GM23338 (cell line): ENCODE measurements at places on chromosomes 1 and 21. TPM values are rescaled to one million over a fixed set of nuclear protein-coding genes. Genes with fewer than 3 reads are reported as not detected.

DNA sequence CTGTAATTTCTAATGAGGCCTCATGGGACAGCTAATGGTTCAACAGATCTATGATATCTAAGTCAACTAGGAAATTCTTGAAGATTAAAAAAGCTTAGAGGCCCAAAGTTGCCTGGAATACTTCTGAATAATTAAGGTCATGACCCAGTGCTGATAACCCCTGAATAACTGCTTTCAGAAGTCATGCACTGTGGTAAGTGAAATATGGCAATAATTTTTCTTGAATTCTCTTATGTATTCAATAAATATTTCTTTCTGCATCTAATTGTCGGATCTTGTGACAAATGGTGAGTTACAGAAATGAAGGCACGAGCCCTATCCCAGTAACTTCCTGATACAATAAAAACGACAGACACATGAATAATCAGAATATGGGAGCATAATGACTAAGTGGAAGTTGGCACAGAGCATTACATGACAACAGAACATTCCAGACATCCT is 219.3 kb upstream of the GREM2 start:
- H3K36me3 ChIP-seq, result no peaks in the 10 kb centered on the region
- H3K27ac ChIP-seq, result no peak overlapping the region
- H3K27me3 ChIP-seq, result no peaks in the 10 kb centered on the region
- no peak overlapping the region for H3K4me3 ChIP-seq
- no peaks in the 10 kb centered on the region for H3K4me1 ChIP-seq
- no peak for DNase-seq

PTPN22 gene
- not detected in 2 replicates for total RNA-seq

GRCh38 chr1:245197911-245198379 is 43.2 kb downstream of the KIF26B start:
- no peak overlapping the region for H3K27ac ChIP-seq
- no peak overlapping the region for H3K4me3 ChIP-seq
- H3K36me3 ChIP-seq, result no peaks in the 10 kb centered on the region
- DNase-seq, result no peak
- peaks cover 20% of the 10 kb centered on the region for H3K4me1 ChIP-seq

- H3K4me3 ChIP-seq, result no peak overlapping the region
- peaks cover 34% of the 10 kb centered on the region for H3K4me1 ChIP-seq
- no peak for DNase-seq
- peaks cover 94% of the 10 kb centered on the region for H3K27me3 ChIP-seq
These were observed 4.8 kb upstream of the FAM110D start for GRCh38 chr1:26153966-26154532.

DNA sequence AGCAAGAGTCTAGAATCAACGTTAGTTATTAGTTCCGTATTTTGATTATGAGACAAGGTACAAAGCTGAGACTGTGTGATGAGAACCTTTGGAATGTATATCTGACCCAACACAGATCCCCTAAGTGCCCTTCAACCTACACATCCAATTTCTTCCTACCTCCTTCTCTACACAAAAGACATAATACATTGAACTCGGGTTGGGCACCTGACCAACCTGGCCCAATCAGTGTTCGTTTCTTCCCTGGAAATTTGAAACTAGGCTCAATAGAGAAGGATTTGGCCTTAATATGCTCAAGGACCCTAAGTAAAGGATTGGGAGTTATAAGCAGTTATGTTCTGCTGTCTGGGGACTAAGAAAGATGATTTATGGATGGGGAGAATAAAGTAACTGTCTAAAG is 12.1 kb downstream of the ITSN1 start:
- no peaks in the 10 kb centered on the region for H3K27me3 ChIP-seq
- peak overlapping the region; percentile 85; the same call in 1 of the 2 replicates for H3K27ac ChIP-seq
- no peak for DNase-seq

GRCh38 chr1:231211005-231211857 is 29.8 kb upstream of the GNPAT start:
- H3K36me3 ChIP-seq, result no peaks in the 10 kb centered on the region
- H3K27ac ChIP-seq, result no peak overlapping the region
- H3K4me3 ChIP-seq, result peak overlapping the region; percentile 38
- H3K4me1 ChIP-seq, result peaks cover 4% of the 10 kb centered on the region; the same call in 1 of the 2 replicates

CKS1B gene
- 296 and 392 TPM in 2 replicates for total RNA-seq

USF1 gene
- total RNA-seq, result 71.7 and 74.8 TPM in 2 replicates

GRCh38 chr1:216173376-216173995 is 249.8 kb downstream of the USH2A start:
- no peaks in the 10 kb centered on the region for H3K36me3 ChIP-seq
- no peak for DNase-seq
- H3K27me3 ChIP-seq, result no peaks in the 10 kb centered on the region

PRELP gene
- 0.03 and 0.08 TPM in 2 replicates for total RNA-seq

FAM72D gene
- total RNA-seq, result 8.2 and 12.5 TPM in 2 replicates

DNA sequence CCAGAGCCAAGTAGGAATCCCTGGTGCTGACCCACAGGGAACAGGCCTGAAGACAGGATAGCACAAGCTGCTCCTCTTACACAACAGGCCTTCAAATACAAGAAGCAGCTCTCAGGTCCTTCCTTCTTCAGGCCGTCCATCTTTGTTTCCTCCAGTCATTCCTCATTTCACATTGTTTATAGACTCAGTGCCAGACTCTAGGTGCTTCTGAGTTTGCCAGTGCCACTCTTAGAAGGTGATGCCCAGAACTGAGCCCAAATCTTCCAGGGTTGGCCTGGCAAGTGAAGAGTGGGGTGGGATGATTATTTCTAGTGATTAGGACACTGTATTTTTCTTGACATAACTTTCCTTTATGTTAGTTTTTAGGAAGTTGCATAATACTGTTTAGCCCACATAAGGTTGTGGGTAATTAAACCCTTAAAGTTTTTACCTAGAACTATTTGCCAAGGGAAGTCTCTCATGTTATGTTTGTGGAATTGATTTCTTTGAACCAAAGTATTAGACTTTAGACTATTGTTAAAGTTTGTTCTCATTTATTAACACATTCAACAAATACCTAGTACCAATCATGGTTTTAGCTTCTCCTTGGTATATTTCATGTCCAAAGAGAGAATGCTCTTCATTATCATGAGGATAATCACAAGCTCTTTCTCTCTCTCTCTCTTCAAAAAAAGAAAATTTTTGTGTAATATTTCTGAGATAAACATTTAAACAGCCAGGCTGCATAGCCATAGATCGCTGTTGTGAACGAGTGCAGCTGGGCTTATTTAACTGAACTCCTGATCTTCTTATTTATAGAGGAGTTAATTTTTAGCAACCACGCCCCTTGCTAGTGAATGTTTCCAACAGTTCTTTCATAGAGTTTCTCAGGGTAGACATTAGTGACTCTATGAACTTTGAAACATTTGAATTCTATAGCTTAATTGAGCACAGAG is 47.7 kb downstream of the PGM1 start:
- no peaks in the 10 kb centered on the region for H3K4me1 ChIP-seq
- H3K4me3 ChIP-seq, result no peak overlapping the region
- no peaks in the 10 kb centered on the region; the same call in 1 of the 2 replicates for H3K36me3 ChIP-seq
- no peak for DNase-seq
- H3K27ac ChIP-seq, result no peak overlapping the region

GRCh38 chr21:27519361-27519760 is 552.5 kb upstream of the ADAMTS5 start:
- no peak for DNase-seq
- H3K36me3 ChIP-seq, result 0 out of 2 replicates have a peak, but pooled peaks cover 8% of the 10 kb centered on the region
- no peak overlapping the region for H3K4me3 ChIP-seq
- no peaks in the 10 kb centered on the region for H3K27me3 ChIP-seq

MMP23B gene
- total RNA-seq, result 12.5 and 15.8 TPM in 2 replicates

DNA sequence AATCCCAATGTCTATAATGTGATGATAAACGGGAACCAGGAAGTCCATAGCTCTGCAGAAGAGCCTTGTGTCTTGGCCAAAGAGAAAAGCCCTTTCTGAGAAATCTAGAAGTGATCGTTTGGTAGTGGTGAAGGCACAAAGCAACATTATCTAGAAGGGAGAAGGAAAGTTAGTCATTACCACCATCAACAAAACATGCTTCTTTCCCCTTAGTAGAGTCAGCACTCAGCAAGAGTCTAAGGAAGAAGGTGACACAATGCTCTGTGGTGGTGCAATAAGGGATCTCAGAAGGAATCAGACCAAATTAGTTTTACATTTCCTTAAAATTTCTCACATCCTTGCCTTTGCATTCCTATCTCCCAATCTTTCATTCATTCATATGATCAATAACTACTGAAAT is 134.4 kb upstream of the PRDX6 start:
- H3K27ac ChIP-seq, result no peak overlapping the region
- H3K36me3 ChIP-seq, result no peaks in the 10 kb centered on the region
- no peaks in the 10 kb centered on the region for H3K4me1 ChIP-seq
- no peaks in the 10 kb centered on the region for H3K27me3 ChIP-seq
- no peak for DNase-seq
- no peak overlapping the region for H3K4me3 ChIP-seq

GRCh38 chr1:184532199-184532598 is 145.4 kb downstream of the C1orf21 start:
- H3K27me3 ChIP-seq, result no peaks in the 10 kb centered on the region
- H3K36me3 ChIP-seq, result no peaks in the 10 kb centered on the region
- no peak for DNase-seq
- no peaks in the 10 kb centered on the region for H3K4me1 ChIP-seq

GRCh38 chr1:81799939-81800694 is 617 bp upstream of the ADGRL2 start:
- peaks cover 40% of the 10 kb centered on the region for H3K4me1 ChIP-seq
- H3K4me3 ChIP-seq, result peak overlapping the region; percentile 80
- H3K27ac ChIP-seq, result peak overlapping the region; percentile 95
- no peaks in the 10 kb centered on the region for H3K36me3 ChIP-seq
- DNase-seq, result peak; percentile 89

DNA sequence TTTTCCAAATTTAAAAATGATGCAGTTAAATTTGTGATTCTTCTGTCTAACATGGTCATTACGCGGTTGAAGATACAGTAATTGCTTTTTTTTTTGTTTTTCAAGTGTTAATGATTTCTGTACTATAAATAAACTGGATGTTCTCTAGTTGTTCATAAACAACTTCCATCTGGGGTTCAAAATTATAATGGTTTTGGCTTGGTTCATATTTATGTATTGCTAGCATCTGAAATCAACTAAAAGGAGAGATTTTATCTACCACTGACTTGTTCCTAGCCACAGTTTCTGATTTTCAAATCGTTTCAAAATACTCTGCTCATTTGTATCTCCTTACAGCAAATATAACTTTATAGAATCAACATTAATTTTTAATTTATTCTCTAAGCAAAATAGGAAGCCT is 35.2 kb upstream of the PLPPR4 start:
- H3K4me1 ChIP-seq, result no peaks in the 10 kb centered on the region
- H3K36me3 ChIP-seq, result no peaks in the 10 kb centered on the region
- H3K27ac ChIP-seq, result no peak overlapping the region
- H3K27me3 ChIP-seq, result no peaks in the 10 kb centered on the region
- H3K4me3 ChIP-seq, result no peak overlapping the region

S100A14 gene
- total RNA-seq, result 0.28 TPM in 1 of 2 replicates, not detected in the other

NCF2 gene
- not detected in 2 replicates for total RNA-seq

DNA sequence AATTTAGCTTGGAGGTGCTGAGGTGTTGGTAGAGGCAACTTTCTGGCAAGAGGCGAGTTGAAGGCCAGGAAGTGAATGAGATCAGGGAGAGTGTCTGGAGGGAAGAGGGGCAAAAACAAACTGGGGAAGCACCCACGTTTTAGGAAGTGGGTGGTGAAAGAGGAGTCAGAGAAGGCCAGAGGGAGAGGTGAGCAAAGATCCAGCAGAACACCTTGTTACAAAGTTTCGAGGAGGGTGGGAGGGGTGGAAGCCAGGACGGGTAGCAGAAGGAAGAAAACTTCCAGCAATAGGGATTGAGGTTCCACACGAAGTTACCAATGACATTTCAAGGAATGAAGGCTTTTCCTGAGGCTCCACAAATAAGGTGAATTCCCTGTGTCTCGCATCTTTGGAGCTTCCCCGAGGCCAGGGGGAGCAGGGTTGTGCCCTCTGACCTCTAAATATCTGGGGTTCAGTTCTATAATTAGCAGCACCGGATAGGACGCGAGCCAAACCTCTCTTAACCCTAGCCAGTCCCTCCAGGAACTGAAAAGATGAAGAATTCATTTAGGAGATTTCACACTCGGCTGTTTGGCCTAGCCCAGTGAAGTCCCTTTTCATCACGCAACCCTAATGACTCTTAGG is 578 bp upstream of the SESN2 start:
- no peaks in the 10 kb centered on the region for H3K36me3 ChIP-seq
- peak overlapping the region; percentile 98 for H3K4me3 ChIP-seq
- peaks cover 36% of the 10 kb centered on the region for H3K4me1 ChIP-seq
- no peak for DNase-seq
- no peak overlapping the region for H3K27ac ChIP-seq

- no peak for DNase-seq
- no peaks in the 10 kb centered on the region for H3K4me1 ChIP-seq
- H3K36me3 ChIP-seq, result peaks cover 11% of the 10 kb centered on the region
- no peaks in the 10 kb centered on the region for H3K27me3 ChIP-seq
- no peak overlapping the region for H3K4me3 ChIP-seq
These were observed 10.5 kb downstream of the CHRNB2 start for GRCh38 chr1:154578058-154578418.

GRCh38 chr21:45856442-45856841 is 125.1 kb upstream of the COL6A1 start:
- H3K36me3 ChIP-seq, result no peaks in the 10 kb centered on the region
- no peak overlapping the region for H3K4me3 ChIP-seq
- no peak for DNase-seq
- peaks cover 16% of the 10 kb centered on the region for H3K4me1 ChIP-seq
- H3K27me3 ChIP-seq, result no peaks in the 10 kb centered on the region

DNA sequence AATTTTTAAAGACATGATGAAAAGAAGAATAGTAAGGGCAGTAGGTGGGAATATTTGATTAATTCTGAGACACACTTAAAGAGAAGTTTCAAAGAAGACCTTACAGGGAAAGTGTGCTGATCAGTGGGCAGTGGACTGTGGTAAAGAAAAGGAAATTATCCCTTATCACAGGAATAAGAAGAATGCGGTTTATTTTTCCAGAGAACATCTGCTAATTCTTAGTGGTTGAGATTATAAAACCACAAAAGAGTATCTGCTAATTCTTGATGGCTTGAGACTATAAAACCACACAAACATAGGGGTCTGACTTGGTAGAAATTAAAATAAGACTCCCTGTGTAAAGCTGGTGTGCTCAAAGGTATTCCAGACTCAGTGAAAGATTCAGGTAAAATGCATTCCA is 60.0 kb upstream of the KCTD3 start:
- no peak overlapping the region for H3K4me3 ChIP-seq
- DNase-seq, result no peak
- H3K27ac ChIP-seq, result no peak overlapping the region
- no peaks in the 10 kb centered on the region for H3K27me3 ChIP-seq

DNA sequence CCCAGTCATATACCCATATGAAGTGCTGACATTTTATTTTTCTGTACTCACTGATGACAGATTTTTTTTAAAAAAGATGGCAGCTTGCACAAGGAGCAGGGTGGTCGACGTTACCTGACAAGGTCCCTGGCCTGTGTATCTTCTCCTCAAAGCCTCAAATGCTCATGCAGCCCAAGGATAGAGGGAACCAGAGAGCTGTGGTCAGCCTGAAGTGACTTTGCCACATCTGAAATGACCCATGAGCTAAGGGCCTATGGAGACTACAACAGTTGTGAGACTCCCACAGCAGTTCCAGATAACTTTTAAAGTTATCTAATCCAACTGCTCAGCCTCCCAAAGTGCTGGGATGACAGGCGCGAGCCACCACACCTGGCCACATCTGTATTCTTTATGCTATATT is 131.1 kb downstream of the GLUL start:
- no peaks in the 10 kb centered on the region for H3K27me3 ChIP-seq
- no peaks in the 10 kb centered on the region for H3K36me3 ChIP-seq
- H3K27ac ChIP-seq, result no peak overlapping the region
- no peak overlapping the region for H3K4me3 ChIP-seq
- DNase-seq, result no peak

GRCh38 chr21:42392731-42393442 is 3.0 kb downstream of the TMPRSS3 start:
- no peak overlapping the region for H3K4me3 ChIP-seq
- no peak for DNase-seq
- H3K36me3 ChIP-seq, result no peaks in the 10 kb centered on the region
- H3K27me3 ChIP-seq, result no peaks in the 10 kb centered on the region
- peaks cover 6% of the 10 kb centered on the region for H3K4me1 ChIP-seq
- H3K27ac ChIP-seq, result no peak overlapping the region
